Stimulated activated naive CD8-positive, alpha-beta T cell treated with anti-CD3 and anti-CD28 coated beads, Interleukin-15, Interleukin-2, amounts not matched to agents 100 U/mL and 50 U/mL, for 24 hours (primary cell): ENCODE measurements at places on chromosomes 12 and 14.
A peak's percentile ranks its signal among the peaks of the same experiment; 100 is the strongest.

GRCh38 chr12:105764216-105764835 is 374.4 kb downstream of the NUAK1 start:
- DNase-seq = no peak

DNA sequence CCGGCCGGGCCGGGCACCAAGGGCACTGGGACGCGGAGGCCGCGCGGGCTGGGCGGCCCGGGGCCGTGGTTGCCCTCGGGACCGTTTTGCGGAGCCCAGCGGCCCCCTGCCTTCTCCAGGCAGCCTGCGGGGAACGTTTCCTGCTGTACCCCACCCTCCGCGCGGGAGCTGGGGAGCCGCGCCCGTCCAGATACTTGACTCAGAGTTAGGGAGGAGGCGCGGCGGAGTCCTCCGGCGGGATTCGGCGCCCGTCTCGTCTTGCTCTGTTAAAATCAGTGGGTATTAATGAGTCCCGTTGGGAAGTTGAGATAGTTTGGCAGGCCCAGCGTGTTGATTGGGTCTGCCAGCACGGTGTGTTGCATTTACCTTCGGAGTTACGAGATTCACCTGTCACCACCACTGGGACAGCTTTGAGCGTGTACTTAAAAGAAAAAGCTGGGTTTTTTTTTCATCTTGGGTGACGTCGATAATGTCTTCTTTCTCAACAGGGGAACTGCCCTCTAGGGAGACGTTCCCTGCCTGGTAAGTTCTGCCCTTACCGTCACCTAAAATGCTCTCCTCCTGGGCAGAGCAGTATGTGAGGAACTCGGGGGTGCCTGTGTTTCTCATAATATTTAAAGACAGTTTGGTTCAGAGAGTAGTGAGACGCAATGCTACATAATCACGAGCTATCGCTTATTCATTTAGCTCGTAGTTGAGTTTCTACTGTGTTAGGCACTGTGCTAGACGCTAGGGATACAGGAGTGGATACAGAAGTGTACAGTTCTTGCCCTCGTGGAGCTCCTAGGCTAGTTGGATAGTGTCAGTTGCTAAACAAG is 596 bp downstream of the DLST start:
- peak; percentile 56 for DNase-seq

GRCh38 chr12:5661811-5662210 is 229.9 kb downstream of the NTF3 start:
- DNase-seq = no peak

GRCh38 chr12:77133566-77133965 is 68.2 kb upstream of the E2F7 start:
- DNase-seq = peak; percentile 20

- DNase-seq = no peak
Measured at GRCh38 chr14:89828471-89829165, 125.9 kb downstream of the EFCAB11 start.

DNA sequence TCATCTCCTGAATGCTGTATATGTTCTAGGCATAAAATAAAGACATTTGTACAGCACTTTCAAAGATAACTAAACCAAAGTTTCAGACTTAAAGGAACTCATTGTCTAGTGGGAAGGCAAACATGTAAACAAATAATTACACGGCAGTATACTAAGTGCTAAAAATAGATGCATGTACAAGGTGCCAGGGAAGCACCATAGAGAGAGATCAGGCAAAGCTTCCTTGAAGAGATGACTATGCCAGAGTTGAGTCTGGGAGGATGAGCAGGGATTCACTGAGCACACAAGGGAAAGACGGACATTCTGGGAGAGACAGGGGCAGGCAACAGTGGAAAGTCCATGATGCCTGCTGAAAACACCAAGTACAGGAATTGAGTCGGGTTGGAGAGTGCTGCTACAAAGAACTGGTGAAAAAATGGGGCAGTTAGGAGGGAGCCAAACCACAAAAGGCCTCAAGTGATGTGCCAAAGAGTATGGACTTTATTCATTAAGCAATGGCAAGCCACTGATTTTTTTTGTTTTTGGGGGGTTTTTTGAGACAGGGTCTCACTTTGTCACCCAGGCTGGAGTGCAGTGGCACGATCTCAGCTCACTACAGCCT is 26.8 kb downstream of the ANKS1B start:
- no peak for DNase-seq

GRCh38 chr12:53983568-53983949 is 1.4 kb upstream of the HOXC10 start:
- DNase-seq = no peak

DNA sequence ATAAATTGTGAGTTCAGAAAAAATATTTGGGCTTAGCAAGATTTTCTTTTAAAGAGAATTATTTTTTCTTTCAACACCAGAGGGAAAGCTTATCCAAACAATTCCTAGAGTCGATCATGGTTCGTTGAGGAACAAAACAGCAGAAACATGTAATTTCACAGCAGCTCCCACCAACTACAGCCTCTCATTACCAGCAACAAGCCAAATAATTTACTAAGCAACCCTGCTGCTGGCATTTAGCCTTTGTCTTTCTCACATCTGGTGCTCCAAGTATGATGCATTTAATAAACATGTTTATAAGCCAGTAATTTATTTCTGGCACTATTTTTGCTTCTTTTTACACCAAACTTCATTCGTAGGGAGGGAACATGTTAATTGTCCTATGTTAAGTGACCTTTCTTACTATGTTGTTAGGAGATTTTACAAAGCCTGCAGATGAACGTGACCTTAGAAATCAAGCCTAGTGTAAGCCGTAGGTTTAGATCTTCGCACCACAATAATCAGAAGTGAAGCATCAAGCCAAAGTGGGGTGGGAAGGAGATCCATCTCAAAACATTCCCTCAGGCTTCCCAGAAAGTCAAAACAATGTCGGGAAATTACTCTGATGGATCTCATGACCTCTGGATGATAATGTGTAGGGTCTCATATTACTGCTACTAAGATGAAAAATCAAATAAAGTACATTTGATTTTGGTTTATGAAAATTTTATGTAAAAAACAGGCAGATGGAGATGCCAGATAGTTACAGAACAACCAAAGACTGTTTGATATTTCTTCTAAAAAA is 128.4 kb downstream of the RPAP3 start:
- DNase-seq = no peak

DNA sequence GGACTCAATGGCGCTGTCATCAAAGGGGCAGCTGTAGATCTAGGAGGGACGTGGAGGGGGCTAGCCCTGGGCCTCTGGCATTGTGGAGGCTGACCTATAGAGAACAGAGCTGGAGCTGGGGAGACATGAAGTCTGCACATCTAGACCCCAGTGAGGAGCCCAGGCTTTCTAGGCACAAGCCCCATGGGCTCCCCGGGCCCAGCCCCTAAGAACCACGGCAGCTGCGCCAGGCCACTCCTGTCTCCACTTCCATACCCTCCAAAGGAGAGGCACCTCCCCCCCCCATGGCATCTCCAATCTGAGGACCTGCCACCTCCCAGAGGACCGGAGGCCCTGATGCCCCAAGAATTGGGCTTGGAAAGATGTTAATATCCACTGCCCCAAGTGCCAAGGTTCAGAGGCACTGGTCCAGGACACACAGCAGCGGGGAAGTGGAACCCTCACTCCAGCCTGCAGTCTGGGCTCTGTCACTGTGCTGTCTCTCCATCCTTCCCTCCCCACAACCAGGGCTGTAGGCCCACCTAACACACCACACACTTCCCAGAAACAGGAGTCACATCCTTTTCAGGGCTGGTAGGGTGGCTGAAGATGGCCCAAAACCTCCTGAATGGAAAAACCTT is 4.5 kb downstream of the ANKRD9 start:
- no peak for DNase-seq

DNA sequence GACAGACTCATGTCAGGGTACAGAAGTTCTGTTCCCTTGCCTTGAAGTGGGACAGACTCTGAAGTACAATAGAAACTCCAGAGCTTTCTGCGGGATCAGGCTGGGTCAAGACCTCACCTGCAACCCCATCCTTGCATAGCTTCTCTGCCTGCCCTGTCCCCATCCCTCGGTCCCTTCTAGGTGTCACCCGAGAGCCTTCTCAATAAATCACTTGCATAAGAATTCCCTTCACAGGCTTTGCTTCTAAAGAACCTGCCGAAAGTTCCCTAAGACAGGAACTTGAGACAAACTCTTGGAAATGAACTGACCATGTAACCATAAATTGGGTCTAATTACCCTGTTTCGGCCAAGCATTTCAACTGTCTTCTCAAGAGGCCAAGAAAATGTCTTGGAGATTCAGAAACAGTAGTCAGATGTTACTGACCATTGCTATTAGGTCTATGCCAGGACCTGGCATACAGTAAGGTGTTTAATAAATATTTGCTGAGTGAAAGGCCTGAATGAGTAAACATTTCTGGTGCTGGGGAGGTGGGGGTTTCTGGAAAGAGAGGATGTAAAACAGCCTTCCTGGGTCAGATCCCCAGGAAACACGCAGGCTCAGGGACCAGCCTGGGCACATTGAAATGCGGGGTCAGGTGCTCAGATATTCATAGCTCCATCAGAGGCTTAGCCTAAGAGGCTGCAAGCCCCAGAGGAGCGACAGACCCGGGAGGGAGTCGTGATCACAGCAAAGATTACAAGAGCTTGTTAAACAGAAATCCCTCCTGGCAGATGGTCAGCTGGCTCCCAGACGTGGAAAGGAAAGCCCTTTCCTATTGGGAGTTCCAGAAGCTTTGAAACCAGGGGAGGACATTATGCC is 226.2 kb upstream of the LHX5 start:
- DNase-seq = no peak

- DNase-seq = no peak
Measured at GRCh38 chr14:96727491-96727890, 69.7 kb upstream of the VRK1 start.

DNA sequence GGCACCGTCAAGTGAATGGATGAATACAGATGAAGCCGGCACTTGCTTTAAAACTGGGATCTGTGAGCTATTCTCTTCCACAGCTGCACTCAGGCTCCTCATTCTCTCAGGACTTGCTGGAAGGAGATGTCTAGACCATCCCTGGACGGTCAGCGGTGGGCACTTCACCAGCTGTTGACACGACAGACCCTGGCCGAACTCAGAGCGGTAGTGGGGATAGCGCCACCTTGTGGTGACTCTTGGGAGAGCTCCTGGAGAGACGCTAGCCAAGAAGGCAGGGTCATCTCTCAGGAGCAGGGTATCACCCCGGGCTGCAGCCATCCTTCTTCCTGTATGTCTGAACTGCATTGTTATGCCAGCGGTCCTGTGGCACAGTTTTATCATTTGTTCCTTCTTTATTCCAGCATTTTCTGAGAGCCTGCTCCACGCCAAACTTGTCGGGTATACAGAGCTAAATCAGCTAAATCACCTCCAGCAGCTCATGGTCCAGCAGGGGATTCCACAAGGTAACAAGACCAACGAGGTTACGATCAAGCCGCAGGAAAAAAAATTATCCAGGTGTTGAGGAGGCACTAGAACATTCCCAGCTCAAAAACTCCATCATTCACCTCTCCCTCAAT is 10.0 kb downstream of the WNT1 start:
- peak; percentile 87 for DNase-seq

GRCh38 chr14:100599981-100600380 is 12.8 kb upstream of the BEGAIN start:
- DNase-seq = no peak

DNA sequence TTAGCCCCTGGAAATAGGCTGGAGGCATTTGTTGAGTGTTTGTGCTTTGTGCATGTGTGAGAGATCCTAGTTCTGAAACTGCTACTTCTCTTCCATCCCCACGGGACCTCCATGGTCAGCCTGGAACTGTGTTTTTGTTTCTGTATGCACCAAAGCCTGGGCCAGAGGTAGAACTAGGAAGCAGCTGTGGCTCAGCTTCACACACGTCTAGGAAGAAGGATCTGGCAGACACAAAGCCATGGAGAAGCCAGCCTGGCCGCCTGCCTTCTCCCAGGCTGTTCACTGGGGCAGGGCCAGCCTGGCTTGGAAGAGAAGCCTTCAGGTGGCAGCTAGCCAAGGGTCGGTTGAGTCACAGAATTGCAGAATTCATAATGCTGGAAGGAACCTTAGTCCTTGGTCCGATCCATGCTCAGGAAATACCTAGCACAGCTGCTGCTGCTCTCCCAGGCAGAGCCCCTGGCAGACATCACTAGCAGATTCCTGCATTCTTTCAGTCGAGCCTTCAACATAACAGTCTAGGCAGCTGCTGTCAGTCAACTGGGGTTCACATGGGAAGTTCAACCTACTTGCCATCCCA is 27.0 kb downstream of the RIN3 start:
- no peak for DNase-seq

GRCh38 chr14:105076805-105077648 is 11.8 kb upstream of the GPR132 start:
- no peak for DNase-seq

GRCh38 chr12:28489246-28489645 is 299.0 kb downstream of the CCDC91 start:
- no peak for DNase-seq

DNA sequence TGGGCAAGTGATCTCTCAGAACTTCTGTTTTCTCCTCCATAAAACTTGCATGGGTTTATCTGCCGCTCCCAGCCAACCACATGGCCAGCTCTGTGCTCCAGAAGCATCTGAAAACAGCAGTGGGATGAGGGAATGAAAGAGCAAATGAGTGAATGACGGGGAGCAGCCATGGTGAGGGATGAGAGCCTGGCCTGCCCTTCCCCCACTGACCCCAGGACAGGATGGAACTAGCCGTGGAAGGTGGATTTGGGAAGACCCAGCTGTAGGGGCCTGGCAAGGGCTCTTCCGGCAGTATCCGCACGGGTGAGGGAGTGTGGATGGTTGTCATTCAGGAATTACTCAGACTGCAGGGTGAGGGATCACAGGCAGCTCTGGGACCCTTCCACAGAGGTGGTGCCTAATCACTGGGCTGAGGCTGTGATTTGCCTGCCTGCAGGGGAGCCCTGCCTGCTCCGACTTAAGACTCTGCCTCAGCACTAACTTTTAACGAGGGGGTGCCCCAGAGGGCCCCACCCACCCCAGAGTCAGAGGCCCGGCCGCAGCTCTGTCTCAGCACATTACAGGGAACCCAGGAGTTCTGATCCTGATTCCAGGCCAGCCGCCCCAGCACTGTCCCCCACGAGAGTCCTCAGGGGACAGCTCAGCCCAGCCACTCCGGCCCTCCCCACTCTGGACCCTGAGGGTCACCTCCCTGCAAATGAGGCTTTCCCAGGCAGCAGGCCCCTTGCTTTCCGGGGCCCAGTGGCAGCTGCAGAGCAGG is 136.8 kb upstream of the C14orf180 start:
- DNase-seq = no peak

DNA sequence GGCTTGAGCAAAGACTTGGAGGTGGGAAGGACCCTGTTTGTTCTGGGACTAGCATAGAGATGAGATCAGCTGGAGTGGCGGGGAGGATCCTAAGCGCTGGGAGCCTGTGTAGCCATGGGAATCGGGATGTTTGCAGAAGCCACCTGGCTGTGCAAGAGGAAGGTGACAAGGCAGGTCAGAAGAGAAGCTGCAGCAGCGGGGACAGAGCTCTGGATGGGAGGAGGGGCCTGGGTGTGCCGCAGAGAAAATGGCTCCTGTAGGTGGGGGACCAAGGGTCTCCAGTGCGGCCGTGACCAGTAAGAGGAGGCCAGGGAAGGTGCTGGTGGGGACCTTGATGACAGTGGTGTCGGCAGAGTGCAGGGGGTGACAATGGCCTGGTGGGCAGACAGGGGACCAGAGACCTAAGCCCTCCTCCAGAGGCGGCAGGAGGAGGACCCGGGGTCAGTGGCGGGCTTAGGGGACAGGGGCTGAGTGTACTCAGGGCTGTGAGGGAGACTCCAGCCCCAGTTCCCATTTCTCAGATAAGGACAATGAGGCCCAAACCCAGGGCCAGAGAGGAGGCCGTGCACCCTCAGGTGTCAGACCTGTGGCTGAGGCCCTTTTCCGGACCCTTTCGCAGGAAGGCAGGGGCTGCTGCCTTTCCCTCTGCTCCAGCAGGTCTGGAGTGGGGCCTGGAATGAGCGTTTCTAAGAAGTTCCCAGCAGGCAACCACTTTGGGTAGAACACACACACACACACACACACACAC is 206.6 kb upstream of the RTL1 start:
- DNase-seq = no peak
